ENCODE measurements at places on chromosomes 6 and 20. TPM values are rescaled to one million over a fixed set of nuclear protein-coding genes. Genes with fewer than 3 reads are reported as not detected.

The DNAH8 gene
- 0.06 TPM for total RNA-seq

The GZF1 gene
- 13.4 TPM for total RNA-seq

The UST gene
- 3.1 TPM for total RNA-seq

The B3GALT4 gene
- 32.0 TPM for total RNA-seq

The MCCD1 gene
- not detected for total RNA-seq

The C20orf144 gene
- total RNA-seq: 0.39 TPM

The GSTA3 gene
- total RNA-seq: not detected

DNA sequence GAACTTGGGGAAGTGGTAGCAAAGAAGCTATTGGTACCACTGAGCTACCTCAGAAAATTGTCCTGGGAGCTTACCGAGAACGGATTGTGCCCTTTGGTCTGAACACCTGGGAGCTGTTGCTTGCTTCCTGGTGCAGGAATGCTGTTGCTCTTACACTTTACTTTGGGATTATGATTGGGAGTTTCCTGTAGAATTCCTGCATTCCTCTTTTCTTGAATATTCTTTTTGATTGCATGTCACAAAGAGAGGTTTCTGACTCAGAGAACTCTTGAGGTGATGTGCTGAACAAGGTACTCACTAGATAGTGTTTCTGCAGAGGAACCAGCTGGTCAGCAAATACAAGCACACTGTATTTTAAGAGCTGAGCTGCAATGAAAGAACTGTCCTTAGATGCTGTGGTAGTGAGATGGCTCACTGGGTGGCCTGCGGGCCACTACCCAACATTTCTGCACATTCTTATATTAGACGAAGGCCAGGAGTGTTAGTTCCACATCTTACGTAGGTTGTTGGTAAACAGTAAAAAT lies 35.0 kb downstream of the LRRC1 start:
- H3K27me3 ChIP-seq: no peaks in the 10 kb centered on the region
- DNase-seq: no peak
- no peak overlapping the region for H3K27ac ChIP-seq
- H3K4me3 ChIP-seq: no peak overlapping the region
- no peaks in the 10 kb centered on the region for H3K36me3 ChIP-seq

DNA sequence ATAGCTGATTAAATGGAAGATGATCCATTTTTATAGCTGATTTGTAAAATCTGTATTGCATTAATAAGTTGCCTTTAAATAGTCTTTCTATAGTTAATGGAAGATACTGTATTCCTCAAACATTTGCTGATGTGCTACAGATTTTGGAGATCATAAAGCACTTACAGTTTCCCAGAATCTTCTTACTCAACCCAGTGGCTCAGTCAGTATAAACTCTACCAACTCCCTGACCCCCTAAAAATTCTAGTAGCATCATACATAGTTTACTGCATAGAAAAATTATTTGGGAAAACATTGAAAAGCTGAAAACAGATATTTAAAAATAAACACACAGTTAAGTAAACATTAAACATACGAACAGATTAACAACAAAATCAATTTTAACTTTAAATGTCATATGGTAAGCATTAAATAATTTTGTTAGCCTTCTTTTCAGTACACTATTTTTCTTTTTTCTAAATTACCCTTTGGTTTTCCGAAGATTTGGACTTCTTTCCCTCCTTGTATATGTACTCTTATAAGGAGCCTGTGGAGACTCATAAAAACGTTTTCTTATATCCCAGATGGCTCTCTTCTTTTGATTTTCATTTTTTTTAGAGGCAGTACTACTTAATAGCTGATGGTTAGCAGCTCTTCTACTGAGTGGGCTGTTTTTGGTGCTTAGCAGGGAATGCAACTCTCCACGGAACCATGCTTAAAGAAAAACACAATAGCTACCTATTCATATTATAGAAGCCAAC lies 62.7 kb upstream of the BMP5 start:
- no peaks in the 10 kb centered on the region for H3K4me1 ChIP-seq
- DNase-seq: no peak
- no peak overlapping the region for H3K4me3 ChIP-seq
- no peaks in the 10 kb centered on the region for H3K36me3 ChIP-seq

DNA sequence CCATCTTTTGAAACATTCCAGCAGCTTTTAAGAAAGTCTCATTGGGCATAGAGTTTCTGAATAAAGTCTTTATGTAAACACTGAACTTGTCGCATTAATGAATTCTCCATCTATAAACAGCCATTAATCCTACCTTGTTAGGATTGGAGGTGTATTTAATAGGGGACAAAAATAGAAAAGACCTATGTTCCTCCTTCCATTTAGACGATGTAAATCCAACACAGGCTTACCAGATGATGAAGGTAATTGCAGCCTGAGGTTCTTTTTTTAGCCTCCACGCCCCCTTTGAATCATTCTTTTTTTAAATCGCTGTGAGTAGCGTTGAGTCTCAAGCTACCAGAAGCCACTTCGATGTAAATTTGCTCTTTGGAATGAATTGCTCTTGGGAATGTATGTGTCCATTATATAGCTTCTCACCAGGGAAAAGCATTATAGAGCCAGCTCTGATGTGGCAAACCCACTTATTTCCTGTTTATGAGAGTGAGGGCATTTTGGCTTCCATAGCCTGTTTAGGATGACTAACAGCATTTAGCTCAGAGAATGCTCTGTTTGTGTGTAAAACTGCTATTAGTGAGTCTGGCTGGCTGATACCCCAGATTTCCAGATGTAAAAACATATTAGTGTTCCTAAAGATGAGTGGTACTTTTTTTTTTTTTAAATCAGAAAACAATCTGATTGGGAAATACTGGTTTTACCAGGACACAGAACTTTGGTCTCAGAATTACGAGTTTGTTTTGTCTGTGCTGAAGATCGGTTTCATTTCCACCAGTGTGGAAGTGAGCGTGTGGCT lies 74.9 kb upstream of the CLDN20 start:
- H3K4me1 ChIP-seq: peaks cover 12% of the 10 kb centered on the region
- no peak for DNase-seq
- H3K27me3 ChIP-seq: peaks cover 4% of the 10 kb centered on the region
- H3K36me3 ChIP-seq: peaks cover 3% of the 10 kb centered on the region
- no peak overlapping the region for H3K27ac ChIP-seq

DNA sequence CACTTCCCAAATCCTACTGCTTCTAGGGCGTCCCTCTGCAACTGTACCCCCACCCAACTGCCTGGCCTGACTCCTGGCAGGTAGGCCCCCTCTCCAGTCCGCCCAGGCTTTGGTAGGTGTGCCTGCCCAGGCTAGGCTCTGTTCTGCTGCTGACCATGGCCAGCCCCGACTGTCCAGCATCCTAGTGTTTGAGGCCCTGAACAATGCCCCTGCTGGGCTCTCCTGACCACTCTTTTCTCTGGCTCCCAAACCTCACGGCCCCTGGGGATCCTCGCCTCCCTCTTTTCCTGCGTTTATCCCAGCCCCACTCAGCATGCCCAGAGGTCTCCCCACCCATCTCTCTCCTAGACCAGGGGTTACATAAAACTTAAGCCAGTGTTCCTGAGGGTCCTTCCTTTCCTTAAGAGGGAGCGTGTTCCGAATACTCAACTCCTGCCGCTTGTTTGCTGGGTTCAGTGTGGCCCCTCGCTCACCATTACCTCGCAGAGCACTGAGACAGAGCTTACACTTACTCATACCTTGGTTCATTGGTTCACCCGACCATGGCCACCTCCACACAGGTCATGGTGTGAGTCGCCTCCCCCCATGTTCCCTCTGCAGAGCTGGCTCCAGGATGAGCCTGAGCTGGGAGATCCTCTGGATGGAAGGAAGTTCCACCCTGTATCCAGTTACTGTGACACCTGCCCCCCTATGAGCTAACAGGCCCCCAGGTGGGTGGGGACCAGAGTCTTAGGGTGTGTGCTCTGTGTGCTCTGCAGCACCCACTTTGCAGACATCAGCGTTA lies 21.0 kb upstream of the MYT1 start:
- H3K36me3 ChIP-seq: no peaks in the 10 kb centered on the region
- DNase-seq: no peak
- H3K27ac ChIP-seq: no peak overlapping the region

GRCh38 chr6:159788753-159789376 lies 537 bp downstream of the TCP1 start:
- H3K4me3 ChIP-seq: peak overlapping the region; percentile 88
- peaks cover 44% of the 10 kb centered on the region for H3K4me1 ChIP-seq
- DNase-seq: no peak
- H3K27me3 ChIP-seq: no peaks in the 10 kb centered on the region

GRCh38 chr20:63309261-63310071 lies 16.5 kb downstream of the COL20A1 start:
- no peaks in the 10 kb centered on the region for H3K36me3 ChIP-seq
- peak; percentile 55 for DNase-seq
- H3K27me3 ChIP-seq: no peaks in the 10 kb centered on the region
- no peak overlapping the region for H3K4me3 ChIP-seq
- H3K27ac ChIP-seq: no peak overlapping the region
- no peaks in the 10 kb centered on the region for H3K4me1 ChIP-seq

DNA sequence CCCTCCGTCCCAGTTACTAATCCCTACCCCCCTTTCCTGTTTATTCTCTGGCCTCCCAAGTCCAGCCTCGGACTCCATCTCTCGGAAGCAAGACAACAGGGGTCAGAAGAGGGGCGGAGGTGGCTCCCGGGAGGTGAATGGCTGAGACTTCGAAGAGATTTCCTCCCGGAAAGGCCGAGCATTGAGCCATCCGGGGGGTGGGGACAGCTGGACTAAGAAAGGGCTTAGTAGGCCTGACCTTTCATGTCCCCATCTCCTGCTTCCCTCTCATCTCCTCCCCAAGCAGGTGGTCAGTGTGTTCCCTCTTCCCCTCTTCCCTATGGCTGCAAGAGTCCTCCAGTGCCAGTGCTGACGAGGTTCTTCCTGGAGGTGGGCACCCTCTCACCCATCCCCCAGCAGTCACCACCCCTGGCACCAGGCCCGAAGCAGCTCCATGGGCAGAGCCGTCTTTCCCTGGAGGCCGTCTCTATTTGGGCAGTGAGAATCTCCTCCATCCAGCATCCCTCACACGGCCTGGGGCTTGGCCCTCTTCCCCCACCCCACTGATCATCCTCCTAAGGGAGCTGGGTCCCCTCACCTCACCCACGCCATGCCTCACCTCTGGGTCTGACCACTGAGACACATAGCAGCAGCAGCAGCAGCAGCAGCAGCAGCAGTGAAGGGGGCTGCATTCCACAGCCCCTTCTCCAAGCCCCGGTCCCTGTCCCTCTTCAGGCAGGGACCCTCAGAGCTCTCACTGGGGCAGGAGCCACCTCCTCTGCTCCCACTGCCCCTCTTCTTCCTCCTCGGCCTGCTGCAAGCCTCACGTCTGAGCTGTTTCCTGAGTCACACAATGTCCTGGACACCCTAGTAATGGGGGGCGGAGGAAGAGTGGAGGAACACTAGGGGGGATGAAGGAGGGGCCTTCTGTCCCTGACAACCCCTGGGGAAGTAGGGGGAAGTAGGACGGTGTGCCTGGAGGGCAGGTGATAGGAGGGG lies at the start of gene NOTCH4:
NOTCH4 (minus strand) TSS at position 810 of the 978 bp plus-strand sequence; CDS start at position 671, 139 bp downstream.
- peaks cover 7% of the 10 kb centered on the region for H3K4me1 ChIP-seq
- H3K27me3 ChIP-seq: no peaks in the 10 kb centered on the region
- no peak for DNase-seq
- no peak within 1 kb of the TSS for H3K4me3 ChIP-seq

- DNase-seq: no peak
- no peak overlapping the region for H3K27ac ChIP-seq
- H3K36me3 ChIP-seq: no peaks in the 10 kb centered on the region
- H3K4me1 ChIP-seq: peaks cover 4% of the 10 kb centered on the region
- H3K4me3 ChIP-seq: no peak overlapping the region
Observed at GRCh38 chr6:117371492-117371891, 54.2 kb downstream of the ROS1 start.

DNA sequence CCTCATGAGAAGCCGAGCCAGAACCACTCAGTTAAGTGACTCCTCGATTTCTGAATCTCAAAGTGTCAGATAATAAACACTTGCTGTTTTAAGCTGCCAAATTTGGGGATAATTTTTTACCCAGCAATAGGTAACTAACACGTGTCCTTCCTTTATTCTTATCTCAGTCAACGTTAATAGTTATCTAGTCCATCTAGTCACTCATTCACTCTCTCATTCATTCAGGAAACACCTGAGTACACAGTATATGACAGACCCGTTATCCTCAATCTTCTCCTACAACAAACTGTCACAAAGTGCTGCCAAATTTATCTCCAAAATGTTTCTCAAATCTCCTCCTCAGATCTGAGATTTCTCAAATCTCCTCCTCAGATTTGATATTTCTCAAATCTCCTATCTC lies 13.1 kb downstream of the FAM184A start:
- no peak overlapping the region for H3K4me3 ChIP-seq
- no peaks in the 10 kb centered on the region for H3K4me1 ChIP-seq
- H3K36me3 ChIP-seq: no peaks in the 10 kb centered on the region
- H3K27me3 ChIP-seq: no peaks in the 10 kb centered on the region
- no peak overlapping the region for H3K27ac ChIP-seq
- DNase-seq: no peak

DNA sequence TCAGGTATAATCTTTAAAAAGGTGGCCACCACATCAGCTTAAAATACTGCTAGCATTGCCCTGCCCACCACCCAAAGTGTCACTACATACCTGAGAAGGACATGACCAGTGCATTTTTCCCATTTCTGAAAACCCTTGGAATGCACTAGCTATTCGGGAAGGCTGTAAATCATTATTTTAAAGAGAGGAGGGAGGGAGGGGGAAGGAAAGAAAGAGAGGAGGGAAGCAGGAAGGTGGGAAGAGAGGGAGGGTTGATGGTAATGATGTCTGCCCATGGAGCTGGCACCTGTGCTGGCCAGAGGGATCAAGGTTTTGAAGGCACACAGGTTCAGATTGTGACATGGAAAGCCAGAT lies 32.4 kb downstream of the VAPB start:
- H3K27ac ChIP-seq: no peak overlapping the region
- H3K36me3 ChIP-seq: peaks cover 39% of the 10 kb centered on the region
- H3K4me1 ChIP-seq: peaks cover 9% of the 10 kb centered on the region
- no peak for DNase-seq

- H3K4me3 ChIP-seq: peak overlapping the region; percentile 35
- H3K36me3 ChIP-seq: no peaks in the 10 kb centered on the region
- H3K27me3 ChIP-seq: peaks cover 9% of the 10 kb centered on the region
- H3K4me1 ChIP-seq: peaks cover 3% of the 10 kb centered on the region
Observed at GRCh38 chr20:23622839-23623343, 14.9 kb downstream of the CST3 start.

GRCh38 chr6:139291813-139292619 lies at the start of gene TXLNB:
Gene TXLNB (minus strand): TSS chr6:139291998. CDS start chr6:139288899, 3,099 bp downstream.
- peak within 1 kb of the TSS; percentile 91 for H3K4me3 ChIP-seq
- DNase-seq: peak; percentile 77
- H3K27me3 ChIP-seq: no peaks in the 10 kb centered on the region
- peaks cover 6% of the 10 kb centered on the region for H3K36me3 ChIP-seq

DNA sequence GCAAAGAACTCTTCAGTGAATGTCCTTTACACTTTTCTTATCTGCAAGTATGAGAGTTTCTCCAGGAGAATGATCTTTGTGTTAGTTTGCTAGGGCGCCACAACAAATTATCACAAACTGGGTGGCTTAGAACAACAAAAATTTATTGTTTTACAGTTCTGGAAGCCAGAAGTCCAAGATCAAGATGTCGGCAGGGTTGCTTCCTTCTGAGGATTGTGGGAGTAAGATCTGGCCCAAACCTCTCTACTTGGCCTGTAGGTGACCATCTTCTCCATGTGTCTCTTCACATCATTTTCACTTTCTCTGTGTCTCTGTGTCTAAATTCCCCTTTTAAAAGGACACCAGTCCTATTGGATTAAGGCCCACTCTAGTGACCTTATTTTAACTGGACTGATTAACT lies 103.0 kb downstream of the ADTRP start:
- no peaks in the 10 kb centered on the region for H3K36me3 ChIP-seq
- H3K27ac ChIP-seq: no peak overlapping the region
- H3K27me3 ChIP-seq: peaks cover 2% of the 10 kb centered on the region
- no peak for DNase-seq
- H3K4me1 ChIP-seq: no peaks in the 10 kb centered on the region
- no peak overlapping the region for H3K4me3 ChIP-seq

GRCh38 chr6:161048641-161049040 lies 57.1 kb downstream of the MAP3K4 start:
- H3K27ac ChIP-seq: no peak overlapping the region
- H3K27me3 ChIP-seq: no peaks in the 10 kb centered on the region
- no peak for DNase-seq

Data from activated naive CD8-positive, alpha-beta T cell treated with anti-CD3 and anti-CD28 coated beads, Interleukin-2, amount 10 ng/mL, durations not matched to agents 7 days and 5 days (primary cell).